Activated CD8-positive, alpha-beta memory T cell treated with anti-CD3 and anti-CD28 coated beads for 1 hour (primary cell): ENCODE measurements at places on chromosomes 4 and X.

- DNase-seq, result no peak
These were observed 48.0 kb downstream of the SORCS2 start for GRCh38 chr4:7240306-7240705.

DNA sequence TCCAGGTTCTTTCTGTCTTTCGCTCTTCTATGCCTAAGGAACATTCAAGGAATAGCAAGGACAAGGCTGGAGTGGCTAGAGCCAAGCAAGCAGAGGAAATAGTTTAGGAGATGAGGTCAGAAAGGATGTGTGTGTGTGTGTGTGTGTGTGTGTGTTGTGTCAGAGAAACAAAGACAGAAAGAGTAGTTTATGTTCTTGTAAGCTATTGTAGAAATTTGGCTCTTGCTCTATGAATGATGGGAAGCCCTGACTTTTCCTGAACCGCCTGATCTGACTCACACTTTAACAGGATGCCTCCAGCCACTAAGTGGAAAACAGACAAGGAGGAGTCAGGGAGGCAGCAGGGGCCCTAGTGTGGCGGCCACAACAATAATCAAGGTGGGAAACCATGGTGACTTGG lies 39.7 kb downstream of the LGI2 start:
- DNase-seq, result no peak

GRCh38 chrX:69968950-69969349 lies 80.8 kb downstream of the AWAT2 start:
- DNase-seq, result no peak

- no peak for DNase-seq
These were observed 373.4 kb downstream of the PRDM5 start for GRCh38 chr4:120549011-120549570.

DNA sequence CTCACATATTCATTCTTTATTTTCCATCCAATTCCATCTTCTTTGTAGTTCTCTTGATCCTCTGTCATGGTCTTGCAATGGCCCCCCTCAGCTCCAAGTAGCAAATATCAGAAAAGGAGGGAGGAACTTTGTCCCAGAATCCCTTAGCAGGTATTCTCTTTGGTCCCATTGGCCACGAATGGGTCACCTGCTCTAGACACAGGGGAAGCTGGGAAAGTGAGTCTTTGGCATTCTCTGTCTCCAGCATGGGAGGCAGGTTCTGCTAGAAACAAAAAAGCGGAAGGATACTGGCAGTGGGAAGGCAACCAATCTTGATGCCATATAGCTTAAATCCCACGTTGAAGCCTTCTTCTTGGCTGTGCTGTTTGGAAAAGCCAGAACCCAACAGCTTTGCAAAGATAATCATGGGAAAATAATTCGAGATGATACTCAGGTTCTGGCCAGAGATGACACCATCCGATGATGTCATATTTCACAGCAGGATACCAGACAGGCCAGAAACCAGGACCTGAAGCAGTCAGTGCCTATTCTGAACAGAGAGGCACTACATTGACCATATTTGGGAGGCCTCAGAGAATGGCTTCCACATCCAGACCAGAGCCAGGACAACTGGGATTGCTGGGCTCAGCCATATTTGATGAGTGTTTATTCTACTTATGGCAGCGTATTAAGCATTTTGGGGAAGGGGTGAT lies 110.4 kb upstream of the ATXN3L start:
- DNase-seq, result no peak

GRCh38 chr4:15558561-15558960 lies 88.9 kb downstream of the CC2D2A start:
- DNase-seq, result no peak

DNA sequence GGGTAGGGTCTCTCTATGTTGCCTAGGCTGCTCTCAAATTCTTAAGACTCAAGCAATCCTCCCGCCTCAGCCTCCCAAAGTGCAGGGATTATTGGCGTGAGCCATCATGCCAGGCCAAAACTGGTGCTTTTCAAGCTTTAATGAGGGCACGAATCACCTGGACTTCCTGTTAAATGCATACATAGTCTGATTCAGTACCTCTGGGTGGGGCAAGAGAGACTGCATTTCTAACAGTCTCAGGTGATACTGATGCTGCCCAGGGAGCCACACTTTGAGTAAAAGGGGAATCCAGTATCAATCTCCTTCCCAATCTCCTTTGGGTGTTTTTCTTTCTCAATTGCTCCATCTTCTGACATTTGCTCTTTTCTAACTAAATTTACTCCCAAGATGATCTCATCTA lies 96.5 kb downstream of the SH3RF1 start:
- no peak for DNase-seq

- DNase-seq, result no peak
These were observed 1008.7 kb downstream of the GLUD2 start for GRCh38 chrX:122055979-122056715.

DNA sequence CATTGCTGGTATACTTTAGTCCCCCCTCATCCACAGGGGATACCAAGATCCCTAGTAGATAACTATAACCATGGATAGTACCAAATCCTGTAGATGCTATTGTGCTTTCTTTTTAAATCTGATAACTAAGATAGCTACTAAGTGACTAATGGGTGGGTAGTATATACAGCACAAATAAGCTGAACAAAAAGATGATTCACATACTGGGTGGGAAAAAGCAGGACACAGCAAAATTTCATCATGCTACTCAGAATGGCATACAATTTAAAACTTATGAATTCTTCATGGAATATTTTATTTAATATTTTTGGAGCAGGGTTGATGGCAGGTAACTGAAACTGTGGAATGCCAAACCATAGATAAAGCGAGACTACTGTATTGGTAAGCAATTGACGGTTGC lies 161.6 kb downstream of the IL15 start:
- DNase-seq, result no peak

DNA sequence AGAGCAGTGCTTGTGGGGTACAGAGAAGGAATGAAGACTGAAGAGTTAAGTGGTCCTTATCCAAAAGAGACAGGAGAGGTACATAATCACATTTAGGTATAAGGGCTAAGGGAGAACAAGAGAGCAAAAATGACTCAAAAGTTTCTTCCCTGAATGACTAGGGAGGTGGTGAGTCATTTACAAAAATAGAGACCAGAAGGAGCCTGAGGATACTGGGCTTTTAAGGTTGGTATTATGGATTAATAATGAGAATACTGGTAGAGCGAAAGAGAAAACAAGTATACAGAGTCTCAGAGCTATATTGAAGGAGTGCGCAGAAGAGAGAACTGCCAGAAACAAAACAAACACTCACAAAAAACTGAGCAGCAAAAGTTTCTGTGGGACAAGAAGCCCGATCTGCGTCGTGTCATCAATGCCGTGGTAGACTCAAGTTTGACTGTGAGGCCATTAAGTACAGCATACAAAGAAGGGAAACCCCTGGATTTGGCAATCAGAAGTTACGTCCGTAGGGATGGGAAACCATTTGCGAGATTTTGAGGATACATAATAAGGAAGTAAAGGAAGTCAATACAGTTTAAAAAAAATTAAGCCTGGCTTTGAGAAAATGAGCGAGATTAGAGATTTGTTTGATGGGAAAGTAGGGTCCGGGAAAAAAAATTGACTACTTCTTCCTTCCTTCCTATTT lies 129.1 kb upstream of the STIM2 start:
- DNase-seq, result no peak

DNA sequence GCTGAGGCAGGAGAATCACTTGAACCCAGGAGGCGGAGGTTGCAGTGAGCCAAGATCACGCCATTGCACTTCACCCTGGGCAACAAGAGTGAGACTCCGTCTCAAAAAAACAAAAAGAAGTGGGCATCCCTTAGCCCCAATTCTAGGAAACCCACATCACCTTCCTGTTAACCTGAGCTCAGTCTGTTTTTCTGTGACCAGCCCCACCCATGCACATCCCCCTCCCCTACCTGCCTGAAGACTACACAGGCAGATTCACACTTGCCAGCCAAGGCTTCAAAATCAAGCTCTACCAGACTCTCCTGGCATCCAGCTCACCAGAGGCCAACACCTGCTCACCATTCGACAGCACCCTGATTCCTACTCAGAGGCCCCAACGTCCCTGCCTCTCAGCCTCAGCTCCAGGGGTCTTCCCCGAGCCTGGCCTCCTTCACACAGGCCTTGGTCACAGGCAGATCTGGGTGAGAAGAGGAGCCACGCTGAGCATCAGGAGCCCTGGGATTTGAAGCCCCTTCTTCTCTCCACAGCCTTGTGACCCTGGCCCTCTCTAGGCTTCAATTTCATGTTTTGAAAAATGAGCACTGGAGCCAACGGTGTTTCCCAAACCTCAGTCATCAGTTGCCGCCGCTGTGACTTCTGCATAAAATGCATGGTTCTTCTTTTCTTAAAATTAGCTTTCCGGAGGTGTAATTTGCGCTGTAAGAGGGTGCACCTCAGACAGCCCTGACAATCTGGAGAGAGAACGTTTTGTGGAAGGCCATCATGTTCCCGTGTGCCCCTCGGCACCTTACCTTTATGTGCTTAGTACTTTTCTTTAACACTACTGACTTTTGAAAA lies 47.3 kb downstream of the JAKMIP1 start:
- no peak for DNase-seq

DNA sequence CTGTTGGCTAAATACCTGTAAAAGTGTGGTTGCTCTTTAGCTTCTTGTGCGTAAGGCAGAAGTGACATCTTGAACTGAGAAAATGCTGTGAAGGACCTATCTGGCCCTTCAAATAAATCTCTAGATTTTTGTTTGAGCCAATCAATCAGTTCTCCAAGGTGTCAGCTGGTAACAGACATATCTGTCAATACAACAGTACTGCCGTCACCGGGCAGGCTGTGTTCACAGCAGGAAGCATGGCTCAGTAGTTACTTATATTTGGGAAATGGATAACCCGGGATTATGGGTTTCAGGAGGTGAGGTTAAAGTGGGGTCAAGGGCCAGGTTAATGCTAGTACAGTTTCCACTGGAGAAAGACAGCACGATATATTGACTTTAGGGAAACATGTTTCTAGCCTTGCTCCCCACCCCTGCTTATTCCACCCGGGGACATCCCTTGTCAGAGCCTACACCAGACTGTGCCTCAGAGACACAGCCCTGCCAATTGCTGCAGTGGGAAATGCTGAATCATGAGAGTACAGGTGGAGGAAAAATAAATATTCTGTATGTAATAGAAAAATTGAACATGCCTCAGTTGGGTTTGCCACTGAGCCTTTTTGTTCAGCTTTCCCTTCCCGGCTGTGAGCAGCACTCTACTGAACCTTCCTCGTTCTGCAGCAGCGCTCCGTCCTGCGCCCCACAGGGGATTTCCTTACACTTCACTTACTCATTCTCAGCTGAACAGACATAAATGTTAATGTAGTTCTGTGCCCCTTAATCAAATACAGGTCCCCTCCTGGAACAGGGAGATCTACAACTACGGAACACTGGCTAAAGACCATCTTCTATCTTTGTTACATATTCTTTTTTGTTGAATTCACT lies 121.1 kb downstream of the MGST2 start:
- DNase-seq, result no peak

DNA sequence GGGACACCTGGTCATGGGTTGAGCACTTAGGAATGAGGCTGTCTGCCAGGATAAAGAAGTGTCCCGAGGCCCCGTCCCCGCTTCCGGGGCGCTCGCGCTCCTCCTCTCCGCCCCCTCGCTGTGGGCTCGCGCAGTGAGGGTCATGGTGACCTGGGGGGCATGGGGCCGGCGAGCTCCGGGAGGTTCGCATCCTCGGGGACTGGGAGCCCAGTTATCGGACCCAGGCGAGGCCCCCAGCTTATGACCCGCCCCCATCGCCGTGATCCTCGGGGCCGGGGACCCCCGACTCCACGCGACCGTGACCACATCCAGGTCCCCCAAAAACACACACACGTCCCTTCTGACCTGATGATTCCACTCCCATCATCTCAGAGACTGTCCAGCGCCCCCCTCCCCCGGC lies 35.3 kb upstream of the SRPX start:
- no peak for DNase-seq

DNA sequence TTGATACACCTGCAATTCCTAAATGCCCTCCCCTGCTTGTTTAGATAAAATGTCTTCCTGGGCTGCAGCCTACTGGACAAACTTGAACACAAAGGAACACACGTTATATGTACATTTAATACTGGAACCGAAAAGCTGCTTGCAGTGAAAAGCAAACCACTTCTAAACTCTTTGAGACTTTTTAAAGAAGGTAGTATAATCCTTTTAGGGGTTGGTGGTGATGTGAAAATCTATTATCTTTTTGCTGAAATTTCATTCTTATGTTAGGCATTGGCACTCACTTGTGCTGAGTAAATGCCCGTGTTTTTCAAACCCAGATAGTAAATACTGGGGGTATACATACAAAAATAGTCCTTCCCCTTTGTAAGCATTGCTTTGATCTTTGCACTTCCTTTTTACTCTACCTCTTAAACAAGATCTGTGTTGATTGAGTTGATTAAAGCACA lies 2.2 kb downstream of the NFKB1 start:
- no peak for DNase-seq

GRCh38 chr4:95831166-95831565 lies 8.7 kb upstream of the PDHA2 start:
- no peak for DNase-seq

DNA sequence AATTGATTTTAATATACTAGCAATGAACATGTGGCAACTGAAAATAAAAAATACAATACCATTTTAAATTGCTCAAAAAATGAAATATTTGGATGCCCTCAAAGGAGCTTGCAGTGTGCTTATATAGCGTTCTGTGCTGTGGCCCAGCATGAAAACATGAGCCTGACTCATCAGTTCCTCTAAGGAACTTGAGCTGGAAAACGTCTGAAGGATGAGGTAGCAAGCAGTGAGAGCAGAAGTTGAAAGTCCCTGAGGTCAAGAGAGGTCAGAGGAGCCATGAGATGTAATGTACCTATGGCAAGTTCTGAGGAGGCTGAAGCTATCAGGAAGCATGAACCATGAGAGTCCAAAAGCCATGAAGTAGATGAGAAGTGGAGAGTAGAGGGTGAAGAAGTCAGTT lies 59.7 kb downstream of the HMGB3 start:
- DNase-seq, result no peak

GRCh38 chr4:59960143-59960542 lies 1240.0 kb upstream of the ADGRL3 start:
- no peak for DNase-seq

DNA sequence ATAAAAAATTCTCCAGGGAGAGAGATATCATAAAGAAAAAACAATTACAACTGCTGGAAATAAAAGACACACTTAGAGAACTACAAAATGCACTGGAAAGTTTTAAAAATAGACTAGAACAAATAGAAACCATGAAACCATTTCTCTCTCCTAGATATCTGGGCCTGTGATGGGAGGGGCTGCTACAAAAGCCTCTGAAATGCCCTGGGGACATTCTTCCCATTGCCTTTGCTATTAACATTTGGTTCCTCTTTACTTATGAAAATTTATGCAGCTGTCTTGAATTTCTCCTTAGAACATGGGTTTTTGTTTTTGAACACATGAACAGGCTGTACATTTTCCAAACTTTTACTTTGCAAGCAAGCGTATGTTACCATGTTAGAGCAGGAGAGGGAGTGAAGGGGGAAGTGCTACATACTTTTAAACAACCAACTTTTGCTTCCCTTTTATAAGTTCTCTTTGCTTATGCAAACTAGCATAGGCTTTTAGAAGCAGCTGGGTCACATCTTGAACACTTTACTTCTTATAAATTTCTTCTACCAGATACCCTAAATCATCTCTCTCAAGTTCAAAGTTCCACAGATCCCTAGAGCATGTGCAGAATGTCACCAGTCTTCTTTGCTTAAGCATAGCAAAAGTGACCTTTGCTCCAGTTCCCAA lies 47.9 kb upstream of the PACRGL start:
- no peak for DNase-seq

- no peak for DNase-seq
These were observed 1333.9 kb upstream of the TENM3 start for GRCh38 chr4:180909279-180909678.

GRCh38 chrX:46226422-46226821 lies 318.8 kb downstream of the ZNF674 start:
- no peak for DNase-seq

- no peak for DNase-seq
These were observed 348.9 kb upstream of the FTHL17 start for GRCh38 chrX:31420711-31421151.
